Stimulated activated CD8-positive, alpha-beta memory T cell treated with anti-CD3 and anti-CD28 coated beads, Interleukin-7, amount 100 ng/mL, for 1 hour (primary cell): ENCODE measurements at places on chromosomes 7 and 10.

GRCh38 chr10:126375926-126376554, 12.2 kb downstream of the ADAM12 start:
- no peak for DNase-seq

- no peak for DNase-seq
These were observed 217.8 kb downstream of the TFEC start for GRCh38 chr7:115812794-115813193.

- no peak for DNase-seq
These were observed at the start of gene HK1 for GRCh38 chr10:69278446-69278963. Gene HK1, plus strand, starts transcription at chr10:69278496.

DNA sequence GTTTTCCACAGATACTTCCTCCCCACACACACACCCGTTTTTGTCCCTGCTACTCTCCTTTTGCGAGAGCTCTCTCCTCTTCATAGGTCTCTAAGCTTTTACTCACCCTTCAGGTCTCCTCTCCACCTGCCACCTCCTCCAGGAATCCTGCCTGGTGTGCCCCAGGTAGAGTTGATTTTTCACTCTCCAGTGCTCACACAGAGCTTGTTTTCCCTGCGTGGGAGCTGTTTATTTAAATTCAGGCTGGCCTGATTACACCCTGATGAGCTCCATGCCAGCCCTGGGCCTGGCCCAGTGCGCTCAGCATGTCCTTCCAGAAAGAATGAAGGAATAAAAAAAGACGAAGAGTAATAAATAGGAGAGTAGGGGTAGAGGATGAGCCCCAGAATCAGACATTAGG, 7.5 kb upstream of the CLDN4 start:
- DNase-seq, result no peak

DNA sequence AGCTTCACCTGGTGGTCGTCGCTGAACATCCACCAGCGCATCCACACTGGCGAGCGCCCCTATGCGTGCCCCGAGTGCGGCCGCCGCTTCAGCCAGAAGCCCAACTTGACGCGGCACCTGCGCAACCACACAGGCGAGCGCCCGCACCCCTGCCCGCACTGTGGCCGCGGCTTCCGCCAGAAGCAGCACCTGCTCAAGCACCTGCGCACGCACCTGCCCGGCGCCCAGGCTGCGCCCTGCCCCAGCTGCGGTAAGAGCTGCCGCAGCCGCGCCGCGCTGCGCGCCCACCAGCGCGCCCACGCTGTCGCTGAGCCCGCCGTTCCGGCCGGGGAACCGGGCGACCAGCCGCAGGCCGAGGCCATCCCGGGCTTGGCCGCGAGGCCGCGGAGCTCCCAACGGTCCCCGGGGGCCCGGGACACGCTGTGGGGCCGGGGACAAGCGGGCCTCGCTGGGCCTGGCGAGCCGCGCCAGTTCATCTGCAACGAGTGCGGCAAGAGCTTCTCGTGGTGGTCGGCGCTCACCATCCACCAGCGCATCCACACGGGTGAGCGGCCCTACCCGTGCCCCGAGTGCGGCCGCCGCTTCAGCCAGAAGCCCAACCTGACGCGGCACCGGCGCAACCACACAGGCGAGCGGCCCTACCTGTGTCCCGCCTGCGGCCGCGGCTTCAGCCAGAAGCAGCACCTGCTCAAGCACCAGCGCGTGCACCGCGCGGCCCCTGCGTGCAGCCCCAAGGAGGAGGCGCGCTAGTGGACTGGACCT, 18.4 kb downstream of the ZNF775 start:
- no peak for DNase-seq

GRCh38 chr10:7408291-7409044, 2.4 kb downstream of the SFMBT2 start:
- no peak for DNase-seq

DNA sequence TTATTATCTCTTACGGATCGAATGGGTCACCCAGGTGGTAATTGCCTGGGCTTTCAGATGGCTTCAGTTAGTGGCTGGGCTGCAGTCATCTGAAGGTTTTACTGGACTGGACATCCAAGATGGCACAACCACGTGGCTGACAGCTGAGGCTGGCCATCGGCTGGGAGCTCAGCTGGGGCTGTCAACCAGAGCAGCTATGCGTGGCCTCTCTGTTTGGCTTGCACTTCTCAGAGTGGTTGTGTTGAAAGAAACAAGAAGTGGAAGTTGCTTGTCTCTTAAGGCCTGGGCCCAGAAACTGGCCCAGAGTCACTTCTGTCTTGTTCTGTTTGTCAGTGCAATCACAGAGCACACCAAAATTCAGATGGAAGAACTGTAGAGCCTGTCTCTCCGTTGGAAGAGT, 5.7 kb upstream of the GDI2 start:
- DNase-seq, result no peak

DNA sequence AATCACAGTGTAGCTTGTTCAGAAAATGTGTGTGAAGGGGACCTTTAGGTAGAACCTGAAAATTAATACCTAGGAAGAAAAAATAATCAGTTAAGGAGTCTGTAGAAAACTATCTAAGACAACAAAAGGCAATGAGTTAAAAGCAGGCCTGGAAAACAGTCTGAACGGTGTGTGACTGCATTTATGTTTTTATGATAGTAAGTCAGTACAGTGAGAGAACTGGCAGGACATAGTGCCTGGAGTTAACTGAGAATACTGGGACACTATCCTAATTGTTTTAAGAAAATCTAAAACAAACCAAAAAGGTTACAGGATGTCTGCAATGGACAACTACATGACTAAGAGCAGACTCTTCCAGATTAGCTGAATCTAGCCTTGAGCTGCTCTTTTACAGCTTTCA, 17.9 kb downstream of the CRPPA start:
- no peak for DNase-seq

- DNase-seq, result no peak
These were observed 300.8 kb downstream of the PARD3 start for GRCh38 chr10:34514290-34514689.

DNA sequence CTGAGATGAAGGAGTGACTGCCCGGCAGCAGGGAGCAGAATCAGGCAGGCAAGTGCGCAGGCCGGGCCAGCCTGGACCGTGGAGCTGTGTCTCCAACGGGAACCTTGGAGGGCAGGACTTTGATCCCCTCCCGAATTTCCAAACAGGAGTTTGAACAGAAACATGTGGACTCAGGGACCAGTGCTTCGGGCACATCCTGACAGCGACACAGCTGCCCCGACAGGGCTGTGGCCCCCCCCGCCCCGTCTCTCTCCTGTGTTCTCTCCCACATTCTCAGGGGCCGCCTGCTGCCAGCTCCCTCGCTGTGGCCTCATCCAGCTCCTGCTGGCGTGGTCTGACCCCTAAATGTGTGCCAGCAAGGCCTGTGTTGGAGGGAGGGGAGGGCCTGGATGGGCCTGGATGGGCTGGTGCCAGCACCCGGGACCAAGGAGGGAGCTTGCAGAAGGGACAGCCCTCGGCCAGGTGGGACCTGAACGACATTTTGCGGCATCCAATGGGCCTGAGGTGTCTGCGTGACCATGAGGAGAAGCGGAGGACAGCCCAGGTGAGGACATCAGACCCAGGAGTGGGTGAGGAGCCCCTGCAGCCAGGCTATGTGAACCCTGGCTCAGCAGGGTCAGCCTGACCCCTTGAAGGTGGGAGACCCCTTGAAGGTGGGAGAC, 222.9 kb downstream of the DNAJB6 start:
- DNase-seq, result no peak

DNA sequence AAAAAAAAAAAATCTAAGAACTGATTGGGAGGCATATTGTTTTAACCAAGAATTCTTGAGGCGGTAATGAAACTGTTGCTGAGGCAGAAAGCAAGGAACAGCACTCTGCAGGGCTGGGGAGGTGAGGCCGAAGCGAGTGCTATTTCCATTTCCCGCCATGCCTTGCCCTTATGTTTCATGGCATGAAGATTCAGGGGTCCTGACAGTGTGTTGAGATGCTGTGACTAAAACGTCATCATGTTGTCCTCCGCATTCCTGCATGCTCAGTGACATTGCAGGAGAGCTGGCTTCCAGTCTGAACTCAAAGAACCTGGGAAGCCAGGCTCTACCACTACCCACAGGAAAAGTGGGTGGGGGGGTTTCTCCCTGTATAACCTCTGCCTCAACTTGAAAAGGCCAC, 85.2 kb downstream of the EBF3 start:
- DNase-seq, result no peak

- no peak for DNase-seq
These were observed 208.3 kb downstream of the CELF2 start for GRCh38 chr10:11225935-11226334.

GRCh38 chr7:120966961-120967360, 16.4 kb downstream of the ING3 start:
- DNase-seq, result no peak

GRCh38 chr10:63129888-63130287, 3.2 kb upstream of the NRBF2 start:
- no peak for DNase-seq

DNA sequence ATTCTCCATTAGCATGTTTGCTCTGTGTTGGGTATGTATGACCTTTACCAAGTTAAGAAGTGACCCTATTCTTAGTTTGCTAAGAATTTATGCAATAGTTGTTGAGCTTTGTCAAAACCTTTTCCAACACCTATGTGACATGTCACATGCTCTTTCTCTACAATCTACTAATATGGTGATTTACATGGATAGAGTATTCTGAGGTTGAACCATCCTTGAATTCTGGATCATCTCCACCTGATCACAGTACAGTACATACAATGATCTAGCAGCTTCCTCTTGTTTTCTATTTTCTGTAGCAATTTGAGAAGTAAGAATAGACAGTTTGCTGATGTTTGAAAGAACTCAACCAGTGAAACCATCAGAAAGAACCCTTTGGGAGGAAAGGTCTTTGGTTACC, 101.2 kb upstream of the PDGFA start:
- no peak for DNase-seq

DNA sequence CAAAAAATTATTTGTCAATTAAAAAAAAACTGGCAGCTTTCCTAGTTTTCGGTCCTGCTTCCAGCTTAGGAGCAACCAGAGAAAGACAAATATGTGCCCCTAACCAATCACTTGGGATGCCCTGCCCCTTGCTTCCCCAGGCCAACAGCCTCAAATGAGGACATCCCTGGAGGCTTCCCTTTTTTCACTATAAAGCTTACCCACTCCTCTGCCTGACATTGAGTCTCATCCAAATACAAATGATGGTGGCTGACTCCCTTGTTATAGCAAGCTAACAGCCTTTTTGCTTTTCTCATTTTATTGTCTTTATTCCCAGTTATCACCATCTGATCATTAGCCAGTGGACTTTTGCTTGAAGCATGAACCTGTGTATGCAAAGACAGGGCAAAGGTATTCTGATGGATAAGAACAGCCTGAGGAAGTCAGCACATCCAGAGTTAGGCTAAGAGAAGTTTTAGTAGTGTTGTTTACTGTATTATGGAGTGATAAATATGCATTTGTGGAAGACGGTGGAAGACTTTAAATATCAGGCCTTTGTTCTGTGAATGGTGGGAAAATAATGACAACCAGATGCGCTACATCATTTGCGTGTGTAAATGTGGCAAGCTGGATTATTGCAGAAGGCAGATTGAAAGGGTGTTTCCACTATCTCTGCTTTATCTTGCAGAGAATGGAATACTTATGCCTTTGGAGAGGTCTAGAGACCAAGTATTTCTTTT, 1.7 kb upstream of the CCM2 start:
- no peak for DNase-seq

DNA sequence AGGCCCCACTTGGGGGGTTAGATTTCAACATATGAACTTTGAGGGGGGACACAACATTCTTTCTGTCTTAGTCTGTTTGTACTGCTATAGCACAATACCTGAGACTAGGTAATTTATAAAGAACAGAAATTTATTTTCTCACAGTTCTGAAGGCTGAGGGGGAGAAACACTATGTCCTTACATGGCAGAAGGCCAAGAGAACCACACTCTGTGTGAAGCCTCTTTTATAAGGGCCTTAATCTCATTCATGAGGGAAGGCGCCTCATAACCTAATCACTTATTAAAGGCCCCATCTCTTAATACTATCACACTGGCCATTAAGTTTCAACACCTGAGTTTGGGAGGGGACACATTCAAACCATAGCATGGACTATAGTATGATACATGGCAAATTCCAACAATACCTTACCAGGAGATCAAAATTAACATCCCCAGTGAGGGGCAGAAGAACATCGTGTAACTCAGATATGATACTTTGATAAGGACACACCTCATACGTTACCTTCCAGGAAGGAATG, 9.3 kb upstream of the PDLIM1 start:
- no peak for DNase-seq

DNA sequence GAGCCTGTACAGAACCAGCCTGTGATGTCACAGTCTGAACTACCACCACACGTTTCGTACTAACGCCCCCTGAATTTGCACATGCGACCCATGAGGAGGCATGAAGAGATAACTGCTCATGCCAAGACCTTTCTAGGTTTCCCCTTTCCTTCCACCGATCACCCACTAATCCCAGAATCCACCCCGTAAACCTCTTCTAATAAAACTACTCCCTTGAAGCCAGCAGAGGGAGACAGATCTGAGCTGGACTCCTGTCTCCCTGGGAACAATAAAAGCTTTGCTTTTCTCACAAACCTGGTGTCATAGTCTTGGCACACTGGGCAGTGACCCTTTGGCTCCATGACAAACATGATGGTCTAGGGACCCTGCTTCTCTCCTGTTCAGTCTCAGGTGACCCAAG, 144.5 kb downstream of the FRMD4A start:
- DNase-seq, result no peak

DNA sequence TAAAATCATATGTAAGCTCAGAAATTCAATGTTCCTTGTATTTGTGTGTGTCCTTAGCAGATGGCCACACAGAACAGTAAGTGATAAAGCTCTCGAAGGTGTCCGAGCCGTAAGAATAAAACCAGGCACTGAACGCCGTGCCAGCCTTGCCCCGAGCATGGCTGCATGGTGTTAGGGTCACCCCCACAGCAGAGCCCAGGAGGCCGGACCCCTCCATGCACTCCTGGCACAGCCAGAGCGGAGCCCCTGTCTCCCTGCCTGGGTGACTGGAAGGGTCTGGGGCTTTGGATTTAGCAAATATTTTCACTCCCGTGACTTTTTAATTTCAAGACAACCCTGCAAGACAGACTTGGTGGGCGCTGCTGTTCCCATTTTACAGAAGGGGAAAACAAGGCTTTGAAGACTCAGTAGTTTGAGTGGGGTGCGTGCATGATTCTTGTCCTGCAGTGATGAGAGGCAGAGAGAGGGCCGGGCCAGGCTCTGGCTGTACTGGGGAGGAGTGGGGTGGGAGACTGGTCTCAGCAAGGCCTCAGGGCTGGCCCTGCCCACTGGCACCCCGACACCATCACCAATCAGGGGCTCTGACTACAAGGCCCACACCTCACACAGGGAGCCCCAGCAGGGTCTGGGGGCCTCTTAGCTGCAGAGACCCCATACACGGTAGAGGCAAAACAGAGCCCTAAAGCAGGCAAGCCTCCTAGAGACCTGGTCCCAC, 39.4 kb downstream of the VIPR2 start:
- no peak for DNase-seq

- DNase-seq, result no peak
These were observed 683 bp downstream of the CDC123 start for GRCh38 chr10:12196531-12197211.
